ENCODE measurements at places on chromosomes 5 and 9.

DNA sequence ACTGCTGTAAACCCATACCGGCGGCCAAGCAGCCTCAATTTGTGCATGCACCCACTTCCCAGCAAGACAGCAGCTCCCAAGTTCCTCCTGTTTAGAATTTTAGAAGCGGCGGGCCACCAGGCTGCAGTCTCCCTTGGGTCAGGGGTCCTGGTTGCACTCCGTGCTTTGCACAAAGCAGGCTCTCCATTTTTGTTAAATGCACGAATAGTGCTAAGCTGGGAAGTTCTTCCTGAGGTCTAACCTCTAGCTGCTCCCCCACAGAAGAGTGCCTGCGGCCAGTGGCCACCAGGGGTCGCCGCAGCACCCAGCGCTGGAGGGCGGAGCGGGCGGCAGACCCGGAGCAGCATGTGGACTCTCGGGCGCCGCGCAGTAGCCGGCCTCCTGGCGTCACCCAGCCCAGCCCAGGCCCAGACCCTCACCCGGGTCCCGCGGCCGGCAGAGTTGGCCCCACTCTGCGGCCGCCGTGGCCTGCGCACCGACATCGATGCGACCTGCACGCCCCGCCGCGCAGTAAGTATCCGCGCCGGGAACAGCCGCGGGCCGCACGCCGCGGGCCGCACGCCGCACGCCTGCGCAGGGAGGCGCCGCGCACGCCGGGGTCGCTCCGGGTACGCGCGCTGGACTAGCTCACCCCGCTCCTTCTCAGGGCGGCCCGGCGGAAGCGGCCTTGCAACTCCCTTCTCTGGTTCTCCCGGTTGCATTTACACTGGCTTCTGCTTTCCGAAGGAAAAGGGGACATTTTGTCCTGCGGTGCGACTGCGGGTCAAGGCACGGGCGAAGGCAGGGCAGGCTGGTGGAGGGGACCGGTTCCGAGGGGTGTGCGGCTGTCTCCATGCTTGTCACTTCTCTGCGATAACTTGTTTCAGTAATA lies at the start of gene FXN:
TSS of gene FXN (plus strand) at position 315 of the 871 bp plus-strand sequence. CDS start at position 346, 31 bp downstream.
- peak; percentile 91 for DNase-seq

GRCh38 chr5:18403941-18404438 lies 769.7 kb downstream of the TAF11L14 start:
- no peak for DNase-seq

- DNase-seq, result no peak
Observed at GRCh38 chr5:143431789-143432188, 28.3 kb upstream of the NR3C1 start.

- no peak for DNase-seq
Observed at GRCh38 chr9:109270971-109271925, 49.6 kb downstream of the EPB41L4B start.

DNA sequence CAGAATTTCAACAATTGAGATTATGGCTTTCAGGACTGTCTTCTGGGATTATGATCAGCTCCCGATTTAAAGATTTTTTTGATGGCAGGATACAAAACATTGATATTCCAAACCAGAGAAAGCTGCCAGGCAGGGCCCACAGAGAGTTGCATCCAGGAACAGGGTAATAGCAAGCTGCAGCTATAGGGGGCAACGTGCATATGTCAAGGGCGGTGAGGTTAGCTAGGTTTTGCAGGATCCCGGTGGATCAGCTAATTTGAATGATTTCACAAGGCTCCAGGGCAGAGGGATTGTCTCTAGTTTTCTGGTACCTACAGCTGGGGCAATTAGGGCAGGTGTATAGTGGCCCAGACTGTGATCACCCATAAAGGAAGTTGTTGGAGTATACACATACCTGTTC lies 339.4 kb downstream of the CHSY3 start:
- no peak for DNase-seq

DNA sequence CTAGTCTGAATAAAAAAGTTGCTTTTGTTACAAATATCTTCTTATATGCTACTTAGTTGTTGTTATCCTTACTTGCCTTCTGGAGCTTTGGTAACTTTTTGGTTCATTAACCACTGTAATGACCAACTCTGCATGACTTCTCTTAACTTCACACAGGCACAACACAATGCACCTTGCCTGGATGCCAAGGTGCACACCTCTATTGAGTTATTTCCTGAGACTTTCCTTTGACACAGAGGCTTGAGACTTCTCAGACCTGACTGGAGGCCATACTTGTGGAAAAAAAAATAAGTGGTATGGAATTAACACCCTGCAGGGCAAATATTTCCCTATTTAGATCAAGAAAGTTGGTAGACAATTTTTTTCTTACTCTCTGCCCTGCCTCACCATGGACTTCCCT lies 1925.6 kb downstream of the EFNA5 start:
- no peak for DNase-seq

GRCh38 chr5:176748073-176748966 lies 62.0 kb upstream of the UNC5A start:
- DNase-seq, result peak; percentile 34

GRCh38 chr5:72555871-72556270 lies 48.7 kb upstream of the ZNF366 start:
- DNase-seq, result no peak

DNA sequence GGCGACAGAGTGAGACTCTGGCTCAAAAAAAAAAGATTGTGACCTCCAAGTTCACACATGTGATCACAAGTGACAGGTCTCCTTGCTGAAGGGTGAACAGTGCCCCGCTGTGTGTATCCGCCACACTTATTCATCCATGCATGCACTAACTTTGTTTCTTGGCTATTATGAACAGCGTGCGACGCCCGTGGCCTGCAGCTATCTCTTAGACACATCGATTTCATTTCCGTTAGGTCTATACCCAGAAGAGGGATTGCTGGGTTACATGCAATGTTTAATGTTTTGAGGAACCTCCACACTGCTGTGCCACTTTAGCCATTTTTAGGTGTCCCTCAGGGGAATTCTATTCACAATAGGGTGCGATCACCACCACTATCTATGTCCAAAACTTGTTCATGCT lies 12.1 kb upstream of the EGFL7 start:
- DNase-seq, result no peak

GRCh38 chr5:58804291-58804690 lies 221.4 kb downstream of the RAB3C start:
- DNase-seq, result no peak

GRCh38 chr5:79787448-79787847 lies 97.8 kb downstream of the CMYA5 start:
- no peak for DNase-seq

DNA sequence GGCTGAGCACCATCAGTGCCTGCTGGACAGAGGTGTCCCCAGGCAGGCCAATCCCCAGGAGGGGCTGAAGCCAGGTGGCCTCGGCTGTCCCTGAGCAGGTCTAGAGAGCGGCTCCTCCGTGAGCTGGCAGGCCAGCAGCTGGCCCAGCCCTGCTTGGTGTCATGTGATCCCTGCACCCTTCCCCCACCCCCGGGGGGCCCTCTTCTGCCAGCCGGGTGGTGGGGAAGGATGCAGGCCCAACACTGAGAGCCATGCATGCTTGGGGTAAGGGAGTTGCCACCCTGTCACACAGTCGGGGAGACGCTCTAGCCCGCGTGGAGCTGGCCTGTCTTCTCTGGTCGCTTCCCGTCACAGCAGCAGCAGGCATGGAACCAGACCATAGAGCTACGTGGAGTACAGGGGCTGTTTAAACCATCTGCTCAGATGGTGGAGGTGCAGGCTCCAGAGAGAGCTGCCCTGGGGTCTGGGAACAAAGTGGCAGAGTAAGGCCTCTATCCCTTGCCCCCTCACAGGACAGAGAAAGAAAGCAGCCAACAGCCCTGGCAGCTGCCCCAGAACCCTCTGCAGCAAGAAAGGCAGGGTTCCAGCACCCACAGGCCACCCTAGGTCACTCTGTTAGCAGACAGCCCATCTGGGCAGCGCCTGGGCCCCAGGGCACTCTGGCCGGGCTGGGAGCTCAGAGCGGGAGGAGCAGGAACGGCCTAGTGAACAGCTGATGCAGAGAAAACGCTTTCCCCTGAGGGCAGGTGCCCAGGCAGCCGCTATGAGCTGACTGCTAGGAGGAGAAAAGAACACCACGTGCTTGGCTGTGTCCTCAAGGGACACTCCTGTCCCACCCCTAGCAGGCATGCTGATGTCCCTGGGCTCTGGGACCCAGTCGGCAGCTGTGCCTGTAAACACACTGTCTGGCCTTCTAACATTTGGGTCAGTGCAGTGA lies 6.8 kb downstream of the RALGDS start:
- no peak for DNase-seq

GRCh38 chr5:66329078-66329477 lies 185.0 kb downstream of the SREK1 start:
- DNase-seq, result peak; percentile 78

Data from RWPE1 (cell line).